ENCODE measurements at places on chromosomes 5 and 9. TPM values are rescaled to one million over a fixed set of nuclear protein-coding genes. Genes with fewer than 3 reads are reported as not detected.

The FOXD4L5 gene
- total RNA-seq = under 0.01 TPM

The IRX4 gene
- not detected for total RNA-seq

The MORN5 gene
- 0.82 TPM for total RNA-seq

The TRAF1 gene
- 1.6 TPM for total RNA-seq

The FOXD4L3 gene
- not detected for total RNA-seq

The PTPN3 gene
- 3.3 TPM for total RNA-seq

The CCL27 gene
- total RNA-seq = 0.41 TPM

The CTXN3 gene
- 13.9 TPM for total RNA-seq

DNA sequence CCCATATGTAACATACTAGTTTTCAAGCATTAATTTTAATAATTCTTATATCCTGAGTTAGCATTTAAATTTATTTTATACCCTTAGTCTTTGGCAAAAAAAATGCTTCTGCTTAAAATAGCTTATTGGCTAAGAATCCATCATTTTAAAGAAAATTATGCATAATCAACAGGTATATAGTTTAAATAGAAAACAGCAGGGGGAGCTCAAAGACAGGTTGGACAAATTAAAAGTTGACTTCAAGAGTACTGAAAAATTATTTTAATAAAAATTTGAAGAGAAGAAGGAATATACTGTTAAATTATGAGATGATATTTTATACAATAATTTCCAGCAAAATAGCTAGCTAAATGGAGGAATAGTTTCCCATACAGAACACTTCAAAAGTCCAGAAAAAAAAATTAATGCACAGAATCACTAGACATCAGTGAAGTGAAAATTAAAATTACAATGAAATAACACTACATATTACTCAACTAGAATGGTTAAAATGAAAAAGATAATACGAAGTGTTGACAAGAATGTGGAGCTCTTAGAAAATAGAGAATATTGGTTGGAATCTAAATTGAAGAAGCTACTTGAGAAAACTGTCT is 387.1 kb downstream of the PDE4D start:
- DNase-seq = no peak

GRCh38 chr9:135038826-135039225 is 48.6 kb upstream of the OLFM1 start:
- no peak for DNase-seq

DNA sequence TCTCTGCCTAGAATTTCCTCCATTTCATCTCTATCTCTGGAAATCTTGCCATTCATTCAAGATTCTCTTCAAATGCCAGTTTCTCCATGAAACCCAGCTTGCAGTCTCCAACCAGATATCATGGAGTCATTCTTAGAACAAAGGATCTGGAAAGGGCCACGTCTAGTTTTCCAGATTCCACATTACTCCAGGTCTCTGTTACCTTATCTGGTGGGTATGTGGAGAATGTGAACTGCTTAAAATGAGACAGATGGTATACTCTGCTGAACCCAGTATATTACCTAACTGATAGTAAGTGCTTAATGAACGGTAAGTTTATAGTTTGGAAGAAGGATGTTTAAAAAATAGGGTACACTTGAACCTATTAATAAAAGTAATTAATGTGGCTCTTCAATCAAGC is 52.3 kb upstream of the ZSWIM6 start:
- DNase-seq = no peak

DNA sequence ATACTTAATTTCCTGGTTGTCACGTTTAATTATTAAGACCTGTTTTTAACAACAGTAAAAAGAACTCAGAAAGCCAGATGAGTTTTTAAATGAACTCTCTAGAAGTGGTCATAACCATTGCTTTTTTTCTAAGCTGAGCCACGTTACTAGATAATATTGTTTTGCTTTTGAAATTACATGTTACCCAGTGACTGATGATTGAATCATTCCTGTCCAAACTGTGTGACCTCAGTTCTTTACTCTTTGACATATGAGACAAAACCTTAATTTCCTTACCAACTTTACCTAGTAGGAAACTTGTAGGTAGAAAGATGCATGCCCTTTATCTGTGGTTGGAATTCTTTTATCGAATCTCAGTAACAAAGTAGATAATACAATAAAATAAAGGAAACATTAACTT is 411.7 kb downstream of the SH3GL2 start:
- no peak for DNase-seq

DNA sequence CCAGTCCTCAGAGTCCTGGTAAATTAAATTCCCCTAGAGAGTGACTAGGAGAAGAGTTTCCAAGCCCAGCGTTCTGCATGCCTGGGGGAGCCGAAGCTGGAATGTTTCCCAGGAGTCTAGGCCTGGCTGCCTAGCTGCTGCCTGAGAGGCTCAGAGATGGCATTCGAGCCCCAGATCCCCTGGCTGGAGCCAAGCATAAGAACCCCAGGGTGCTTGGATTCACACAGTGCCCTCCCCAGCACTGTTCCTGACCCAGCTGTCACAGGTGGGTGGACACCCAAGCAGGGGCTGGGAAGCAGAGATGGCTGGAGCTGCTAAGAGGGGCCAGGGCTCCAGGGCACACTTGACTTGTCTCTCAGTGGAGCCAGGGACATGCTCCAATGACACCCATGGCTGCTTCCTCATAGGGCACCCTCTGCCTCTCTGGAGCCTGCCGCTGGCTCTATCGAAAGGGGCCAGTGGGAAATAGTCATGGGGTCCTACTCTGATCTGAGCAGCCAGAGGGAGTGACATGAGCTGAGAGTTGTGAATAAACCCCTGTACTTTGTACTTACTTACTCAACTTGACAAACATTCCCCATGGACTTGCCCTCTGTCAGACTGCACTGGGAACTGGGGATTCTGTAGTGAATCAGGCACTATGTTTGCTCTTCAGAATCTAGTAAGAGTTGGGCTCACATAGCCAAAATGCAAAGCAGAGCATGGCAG is 62.6 kb upstream of the XPA start:
- no peak for DNase-seq

- peak; percentile 64 for DNase-seq
These were observed 958 bp upstream of the NFIL3 start for GRCh38 chr9:91424403-91425176.

- DNase-seq = no peak
These were observed 134.0 kb upstream of the MYO10 start for GRCh38 chr5:17069995-17070511.

GRCh38 chr5:9621379-9621903 is 8.7 kb downstream of the TAS2R1 start:
- DNase-seq = no peak

GRCh38 chr9:78775696-78776295 is 478.9 kb downstream of the PSAT1 start:
- no peak for DNase-seq

GRCh38 chr5:112270299-112271293 is 148.5 kb downstream of the EPB41L4A start:
- no peak for DNase-seq

GRCh38 chr5:8683496-8683895 is 814.5 kb downstream of the MTRR start:
- no peak for DNase-seq

DNA sequence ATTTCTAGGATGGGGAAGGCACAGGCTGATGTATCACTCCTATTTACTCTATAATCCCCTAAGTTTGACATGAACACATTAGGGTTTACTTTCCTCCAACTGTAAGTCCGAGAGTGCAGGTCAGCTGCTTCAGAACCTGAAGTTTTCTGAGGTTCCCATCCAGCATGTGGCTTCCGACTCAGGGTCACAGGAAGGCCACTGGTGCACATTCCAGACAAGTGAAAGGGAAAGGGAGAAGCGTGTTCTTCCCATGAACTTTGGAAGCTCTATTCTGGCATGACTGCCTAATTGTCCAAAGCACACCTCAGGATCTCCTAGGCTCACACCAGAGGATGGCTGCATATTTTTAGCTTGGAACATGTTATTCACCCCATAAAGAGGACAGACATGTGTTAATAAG is 602.6 kb downstream of the SEMA5A start:
- no peak for DNase-seq

DNA sequence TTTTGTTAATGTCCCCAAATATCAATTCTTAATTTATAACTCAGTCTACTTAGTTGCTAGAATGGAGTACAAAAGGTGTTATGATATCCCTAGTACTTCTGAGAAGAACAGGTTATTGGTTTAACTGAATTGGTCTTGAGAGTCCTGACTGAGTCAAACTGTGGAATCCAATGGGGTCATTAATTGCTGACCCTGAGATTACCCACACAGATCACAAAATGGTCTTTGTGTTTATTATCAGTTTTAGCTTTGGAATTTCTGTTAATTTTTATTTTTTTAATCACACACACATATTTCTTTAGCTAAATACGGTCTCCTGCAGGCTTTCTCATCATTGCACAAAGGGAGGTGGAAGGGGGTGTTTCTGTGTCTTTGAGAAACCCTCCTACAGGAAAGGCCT is 301.6 kb downstream of the EBF1 start:
- DNase-seq = no peak

- no peak for DNase-seq
These were observed 4.9 kb upstream of the FRRS1L start for GRCh38 chr9:109171926-109172325.

- DNase-seq = no peak
These were observed 268.4 kb downstream of the ELAVL2 start for GRCh38 chr9:23557689-23558088.

- DNase-seq = no peak
These were observed 218.4 kb upstream of the KLF4 start for GRCh38 chr9:107707915-107708441.

DNA sequence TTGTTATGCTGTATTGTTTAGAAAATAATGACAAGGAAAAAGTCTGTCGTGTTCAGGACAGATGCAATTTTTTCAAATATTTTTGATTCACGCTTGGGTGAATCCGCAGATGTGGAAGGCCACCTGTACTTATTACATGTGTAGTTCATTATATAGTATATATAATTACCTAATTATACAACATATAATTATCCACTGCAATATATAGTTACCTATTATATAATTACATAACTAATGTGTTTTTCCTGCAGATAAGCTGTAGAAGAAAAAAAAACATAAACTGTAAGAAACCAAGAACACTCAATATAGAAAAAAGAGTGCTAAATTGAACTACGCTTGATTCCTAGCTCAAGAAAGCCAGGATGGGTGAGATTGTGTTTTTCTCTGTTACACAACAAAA is 93.6 kb upstream of the RANBP3L start:
- DNase-seq = no peak

GRCh38 chr5:79032031-79032695 is 37.3 kb downstream of the DMGDH start:
- DNase-seq = no peak

DNA sequence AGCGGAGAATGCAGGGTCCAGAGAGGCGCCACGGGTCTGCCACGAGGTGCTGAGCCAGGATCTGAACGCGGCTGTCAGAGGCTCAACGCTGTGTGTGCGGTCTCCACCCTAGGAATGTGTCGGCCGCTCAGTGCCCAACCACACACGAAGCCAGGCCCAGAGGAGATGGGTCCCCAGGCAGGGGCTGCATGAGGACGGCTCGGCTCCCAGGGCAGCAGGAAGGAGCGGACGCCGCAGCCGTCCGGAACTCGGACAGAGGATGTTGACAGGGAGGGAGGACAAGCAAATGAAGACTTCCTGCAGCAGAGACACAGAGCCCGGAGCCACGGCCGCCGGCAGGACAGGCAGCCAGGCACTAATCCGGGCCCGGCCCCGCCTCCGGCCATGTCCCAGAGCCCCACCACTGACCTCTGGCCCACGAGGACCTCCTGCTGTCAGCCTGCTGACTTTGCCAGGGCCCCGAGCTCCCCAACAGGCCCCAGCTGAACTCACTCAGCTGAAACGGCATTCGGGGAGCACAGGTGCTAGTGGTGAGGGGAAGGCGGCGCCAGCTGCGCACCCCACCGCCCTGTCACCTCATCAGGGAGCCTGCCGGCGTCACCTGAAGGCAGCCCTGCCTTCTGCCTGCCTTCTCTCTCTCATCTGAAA is 12.7 kb downstream of the VAV2 start:
- peak; percentile 68 for DNase-seq

DNA sequence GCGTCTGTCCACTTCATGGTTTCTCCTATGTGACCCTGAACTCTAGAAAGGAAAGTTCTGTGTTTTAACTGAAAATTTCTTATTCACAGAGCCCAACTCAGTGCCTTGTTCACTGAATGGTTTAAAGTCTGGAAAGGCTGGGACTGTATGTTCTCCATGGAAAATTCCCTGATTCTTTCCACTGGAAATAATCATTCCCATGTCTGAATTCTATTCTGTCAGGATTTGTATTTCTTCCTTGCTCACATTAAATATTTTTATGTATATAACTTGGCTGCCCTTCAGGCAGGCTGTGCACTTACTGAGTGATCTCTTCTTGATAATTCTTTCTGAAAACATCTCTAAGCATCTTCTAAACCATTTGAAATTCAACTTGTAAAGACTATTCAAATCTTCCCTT is 1126.9 kb upstream of the DMAC1 start:
- DNase-seq = no peak

All from frontal cortex (tissue), 4 donors.